Panc1 (cell line): ENCODE measurements at places on chromosomes 13 and 19. TPM values are rescaled to one million over a fixed set of nuclear protein-coding genes. Genes with fewer than 3 reads are reported as not detected.

GRCh38 chr19:41233748-41234240 lies 14.8 kb downstream of the AXL start:
- no peak overlapping the region for H3K27ac ChIP-seq
- no peaks in the 10 kb centered on the region for H3K27me3 ChIP-seq
- peaks cover 3% of the 10 kb centered on the region; the same call in 1 of the 2 replicates for H3K4me1 ChIP-seq
- no peak for DNase-seq
- peaks cover 2% of the 10 kb centered on the region; the same call in 1 of the 2 replicates for H3K36me3 ChIP-seq

DNA sequence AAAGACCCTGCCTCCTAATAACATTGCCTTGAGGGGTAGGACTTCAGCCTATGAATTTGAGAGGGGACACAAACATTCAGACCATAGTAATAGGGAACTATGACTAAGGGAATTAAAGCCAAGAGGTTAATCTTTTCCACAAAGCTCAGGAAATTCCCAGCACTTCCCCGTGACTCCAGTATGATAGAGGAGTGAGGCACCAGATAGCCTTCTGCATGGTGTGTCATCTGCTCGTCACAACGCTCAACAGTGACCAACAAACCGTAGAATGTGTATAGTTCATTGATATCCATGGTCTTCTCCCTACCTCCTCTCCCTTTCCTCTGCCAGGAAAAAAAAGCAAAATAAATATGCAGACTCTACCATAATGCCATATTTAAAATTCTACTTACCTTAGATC lies 64.4 kb downstream of the B3GLCT start:
- H3K4me1 ChIP-seq, result no peaks in the 10 kb centered on the region
- H3K27me3 ChIP-seq, result no peaks in the 10 kb centered on the region
- no peak overlapping the region for H3K27ac ChIP-seq
- no peak for DNase-seq
- H3K4me3 ChIP-seq, result no peak overlapping the region

DNA sequence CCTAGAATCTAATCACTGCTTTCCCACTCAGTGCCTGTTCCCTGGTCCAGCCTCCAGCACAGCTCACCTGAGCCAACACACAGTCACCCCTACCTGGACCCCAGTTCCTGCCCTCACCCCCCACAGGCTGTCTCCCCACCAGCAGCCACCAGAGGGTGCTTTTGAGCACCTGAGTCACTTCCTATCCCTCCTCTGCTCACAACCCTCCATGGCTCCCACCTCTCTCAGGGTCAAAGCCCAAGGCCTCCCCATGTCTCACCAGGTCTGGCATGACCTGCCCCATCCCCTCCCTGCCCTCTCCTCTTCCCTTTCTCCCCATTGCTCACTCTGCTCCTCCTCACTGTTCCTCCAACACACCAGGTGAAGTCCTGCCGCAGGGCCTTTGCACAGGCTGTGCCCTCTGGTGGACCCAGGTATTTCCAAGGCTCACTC lies 7.1 kb upstream of the DPP9 start:
- DNase-seq, result no peak
- H3K27ac ChIP-seq, result no peak overlapping the region
- H3K4me1 ChIP-seq, result no peaks in the 10 kb centered on the region
- no peaks in the 10 kb centered on the region for H3K27me3 ChIP-seq
- H3K36me3 ChIP-seq, result no peaks in the 10 kb centered on the region

MED26 gene
- total RNA-seq, result 8.8 TPM

DNA sequence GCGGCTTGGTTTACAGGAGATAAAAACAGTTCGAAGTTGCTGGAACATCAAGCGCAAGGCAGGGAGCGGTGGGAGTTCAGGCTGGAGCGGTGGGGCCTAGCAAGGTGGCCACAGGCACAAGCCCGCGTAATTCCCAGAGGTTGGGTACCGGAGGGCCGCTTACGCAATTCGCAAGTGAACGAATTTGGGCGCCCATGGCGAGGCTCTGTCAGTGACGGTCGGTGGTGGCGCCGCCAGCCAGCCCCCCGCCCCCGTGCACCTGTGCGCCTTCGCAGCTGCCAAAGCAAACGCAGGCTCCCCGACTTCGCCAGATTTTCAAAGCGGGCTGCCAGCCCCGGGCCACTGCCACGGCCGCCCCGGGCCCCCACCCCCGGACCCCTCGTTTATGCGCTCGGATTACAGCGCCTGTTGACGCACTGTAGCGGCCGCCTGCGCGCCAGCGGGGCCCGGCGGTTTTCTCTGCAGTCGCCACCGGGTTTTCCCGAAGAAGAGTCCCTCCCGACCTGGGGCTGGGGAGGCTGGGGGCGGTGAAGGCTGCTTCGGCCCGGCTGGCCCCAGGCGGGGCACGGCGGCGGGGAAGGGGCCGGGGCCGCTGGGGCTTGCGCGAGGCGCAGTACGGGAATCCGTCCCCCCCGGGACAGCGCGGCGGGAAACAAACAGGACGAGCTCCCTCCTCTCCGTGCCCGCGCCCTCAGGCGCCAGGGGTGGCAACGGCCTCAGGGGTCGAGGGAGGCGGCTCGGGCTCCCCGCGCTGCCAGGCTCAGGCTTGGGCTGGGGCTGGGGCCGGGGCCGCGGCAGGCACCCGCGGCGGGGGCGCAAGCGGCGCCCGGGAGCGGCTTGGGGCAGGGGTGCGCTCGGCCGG lies 709 bp downstream of the N4BP2L1 start:
- H3K36me3 ChIP-seq, result no peaks in the 10 kb centered on the region
- peak overlapping the region; percentile 54 for H3K4me3 ChIP-seq
- H3K4me1 ChIP-seq, result peaks cover 6% of the 10 kb centered on the region
- no peaks in the 10 kb centered on the region for H3K27me3 ChIP-seq
- no peak for DNase-seq

GRCh38 chr19:30881930-30882329 lies 467.3 kb downstream of the TSHZ3 start:
- DNase-seq, result no peak
- no peaks in the 10 kb centered on the region for H3K36me3 ChIP-seq
- H3K27ac ChIP-seq, result no peak overlapping the region
- no peak overlapping the region for H3K4me3 ChIP-seq
- no peaks in the 10 kb centered on the region for H3K27me3 ChIP-seq
- H3K4me1 ChIP-seq, result no peaks in the 10 kb centered on the region

DNA sequence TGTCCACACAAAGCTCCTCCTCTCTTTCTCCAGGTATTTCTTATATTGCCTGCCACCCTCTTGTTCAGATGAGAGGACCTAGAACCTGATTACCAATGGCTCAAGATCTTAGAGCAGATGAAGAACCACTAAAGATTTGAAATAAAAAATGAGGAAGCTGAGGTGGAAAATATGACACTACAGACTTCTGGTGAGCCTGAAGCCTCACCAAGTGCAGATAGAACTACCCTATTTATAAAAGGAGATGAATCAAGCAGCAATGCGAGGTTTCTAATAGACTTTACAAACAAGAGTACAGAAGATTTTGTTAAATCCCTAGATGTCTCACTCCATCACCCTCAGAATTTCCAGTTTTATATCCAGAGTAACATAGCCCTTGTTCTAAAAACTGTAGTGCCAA lies 345.8 kb downstream of the TBC1D4 start:
- no peaks in the 10 kb centered on the region for H3K27me3 ChIP-seq
- H3K36me3 ChIP-seq, result no peaks in the 10 kb centered on the region
- no peak overlapping the region for H3K27ac ChIP-seq

GRCh38 chr13:112450118-112450903 lies 74.2 kb downstream of the SPACA7 start:
- no peaks in the 10 kb centered on the region; the same call in 1 of the 2 replicates for H3K27me3 ChIP-seq
- H3K4me3 ChIP-seq, result no peak overlapping the region
- no peak for DNase-seq
- no peaks in the 10 kb centered on the region for H3K4me1 ChIP-seq

GRCh38 chr19:52533901-52534300 lies 6.4 kb downstream of the ZNF808 start:
- no peaks in the 10 kb centered on the region for H3K36me3 ChIP-seq
- DNase-seq, result no peak
- H3K27me3 ChIP-seq, result no peaks in the 10 kb centered on the region
- no peaks in the 10 kb centered on the region for H3K4me1 ChIP-seq

IGFL4 gene
- 0.39 TPM for total RNA-seq

NLRP9 gene
- total RNA-seq, result not detected

ZNF497 gene
- 1.9 TPM for total RNA-seq

- H3K27me3 ChIP-seq, result no peaks in the 10 kb centered on the region
- no peaks in the 10 kb centered on the region for H3K36me3 ChIP-seq
- no peak overlapping the region for H3K4me3 ChIP-seq
- no peak overlapping the region for H3K27ac ChIP-seq
- no peaks in the 10 kb centered on the region for H3K4me1 ChIP-seq
These were observed 112.2 kb downstream of the FGF14 start for GRCh38 chr13:102289606-102290005.

LILRA1 gene
- not detected for total RNA-seq

DNA sequence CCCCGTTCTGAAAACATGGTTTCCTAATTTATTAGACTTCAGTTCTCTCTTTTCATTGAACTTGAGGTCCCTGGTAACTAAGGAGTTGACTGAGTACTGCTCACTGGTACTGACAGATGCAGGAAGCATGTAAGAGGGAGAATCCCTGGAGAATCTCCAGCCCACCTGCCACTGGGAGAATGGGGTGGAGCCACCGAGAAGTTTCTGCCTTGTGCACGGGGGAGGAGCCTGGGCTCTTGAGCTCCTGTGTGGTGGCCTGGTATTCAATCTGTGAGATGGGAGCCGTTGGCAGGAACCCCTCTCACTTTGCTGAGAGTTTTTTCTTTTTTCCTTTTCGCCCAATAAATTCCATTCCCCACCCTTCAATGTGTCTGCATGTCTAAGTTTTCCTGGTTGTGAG lies 13.2 kb upstream of the AKAP11 start:
- no peaks in the 10 kb centered on the region for H3K27me3 ChIP-seq
- no peak for DNase-seq
- H3K36me3 ChIP-seq, result no peaks in the 10 kb centered on the region
- H3K4me1 ChIP-seq, result no peaks in the 10 kb centered on the region
- H3K27ac ChIP-seq, result no peak overlapping the region
- no peak overlapping the region for H3K4me3 ChIP-seq

TEKTIP1 gene
- total RNA-seq, result not detected

- H3K4me3 ChIP-seq, result no peak overlapping the region
- no peak overlapping the region for H3K27ac ChIP-seq
- H3K4me1 ChIP-seq, result peaks cover 20% of the 10 kb centered on the region
- DNase-seq, result no peak
- no peaks in the 10 kb centered on the region for H3K36me3 ChIP-seq
- H3K27me3 ChIP-seq, result no peaks in the 10 kb centered on the region
These were observed 5.2 kb upstream of the BCAM start for GRCh38 chr19:44803442-44804428.

- no peaks in the 10 kb centered on the region for H3K36me3 ChIP-seq
- no peak for DNase-seq
- H3K4me1 ChIP-seq, result no peaks in the 10 kb centered on the region
- H3K4me3 ChIP-seq, result no peak overlapping the region
These were observed 5.9 kb downstream of the ZFR2 start for GRCh38 chr19:3862826-3863500.

- H3K27ac ChIP-seq, result peak overlapping the region; percentile 97
- peak overlapping the region; percentile 96 for H3K4me3 ChIP-seq
- peaks cover 22% of the 10 kb centered on the region for H3K36me3 ChIP-seq
- no peak for DNase-seq
- peaks cover 23% of the 10 kb centered on the region for H3K4me1 ChIP-seq
- no peaks in the 10 kb centered on the region for H3K27me3 ChIP-seq
These were observed 969 bp upstream of the POMP start for GRCh38 chr13:28657784-28658538.

OSCAR gene
- 6.8 TPM for total RNA-seq

PSG6 gene
- total RNA-seq, result not detected

DNA sequence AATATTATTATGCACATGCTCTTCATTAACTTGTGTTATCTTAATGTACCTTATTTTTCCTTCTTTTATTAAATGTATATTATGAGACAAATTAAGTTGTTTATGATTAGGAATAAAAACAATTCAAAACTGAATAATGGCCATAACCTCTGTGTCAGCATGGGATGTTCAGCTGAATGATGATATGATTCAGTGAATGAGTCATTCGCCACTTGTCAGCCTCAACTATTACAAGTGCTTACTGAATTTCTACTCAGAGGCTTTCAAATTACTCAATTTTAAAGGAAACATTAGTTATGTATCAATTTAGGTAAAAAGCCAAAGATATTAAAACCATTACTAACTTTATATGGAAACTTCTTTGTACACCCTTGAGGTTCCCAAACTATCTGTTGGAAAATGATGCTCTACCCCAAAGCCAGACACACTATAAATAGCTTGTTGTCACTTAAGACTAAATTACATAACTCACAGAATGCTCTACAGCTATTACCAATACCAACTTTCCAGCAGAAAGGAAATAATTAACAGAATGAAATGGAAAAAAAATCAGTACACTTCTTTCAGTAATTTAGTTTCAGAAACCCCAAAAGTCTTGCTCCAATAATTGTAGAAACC lies 14.4 kb downstream of the LIG4 start:
- no peaks in the 10 kb centered on the region for H3K4me1 ChIP-seq
- H3K27me3 ChIP-seq, result no peaks in the 10 kb centered on the region
- H3K4me3 ChIP-seq, result no peak overlapping the region
- H3K36me3 ChIP-seq, result no peaks in the 10 kb centered on the region

ZNF649 gene
- total RNA-seq, result 4.3 TPM

GRCh38 chr13:60112771-60113170 lies 51.0 kb downstream of the DIAPH3 start:
- no peak overlapping the region for H3K4me3 ChIP-seq
- no peak overlapping the region for H3K27ac ChIP-seq
- H3K4me1 ChIP-seq, result no peaks in the 10 kb centered on the region
- H3K27me3 ChIP-seq, result no peaks in the 10 kb centered on the region
- no peaks in the 10 kb centered on the region; the same call in 1 of the 2 replicates for H3K36me3 ChIP-seq

DNA sequence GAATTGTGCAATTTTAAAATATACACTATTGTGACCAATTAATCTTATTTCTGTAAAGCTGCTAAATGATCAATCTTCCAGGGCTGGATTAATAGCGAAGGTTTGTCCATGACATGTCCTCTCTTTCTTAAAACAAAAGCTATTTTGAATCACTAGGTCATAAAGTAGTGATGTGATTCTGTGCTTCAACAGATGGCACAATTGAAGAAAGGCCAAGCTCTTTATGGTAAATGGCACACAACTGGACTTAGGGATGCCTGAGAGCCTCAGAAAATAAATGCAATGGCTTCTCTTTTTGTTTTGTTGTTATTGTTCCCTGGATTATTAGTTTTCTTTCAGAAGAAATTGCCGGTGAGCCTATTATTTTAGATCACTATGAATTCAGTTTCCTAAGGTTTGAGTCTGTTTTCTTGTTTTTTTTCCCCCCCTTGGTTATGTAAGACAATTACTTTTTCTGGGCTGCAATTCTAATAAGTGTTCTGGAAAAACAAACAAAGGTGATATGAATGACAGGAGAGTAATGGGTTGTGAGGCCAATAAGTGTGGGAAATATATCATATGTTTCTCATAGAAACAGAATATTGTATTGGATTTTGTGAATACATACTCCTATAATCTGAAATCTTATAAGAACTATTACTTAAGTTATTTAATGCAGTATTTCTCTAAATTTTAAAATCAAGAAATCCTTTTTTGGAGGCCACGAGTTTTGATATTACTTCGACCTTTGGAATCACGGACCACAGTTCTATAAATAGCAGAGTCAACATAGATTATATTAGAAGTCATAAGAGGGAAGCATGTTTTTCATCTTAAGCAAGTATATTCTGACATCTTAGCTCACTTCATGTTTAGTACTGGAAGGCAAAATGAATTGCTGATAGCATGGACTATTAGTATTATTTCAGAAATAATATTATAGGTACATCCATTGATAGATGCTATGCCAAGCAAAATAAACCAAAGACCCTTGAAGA lies 16.8 kb downstream of the SLITRK1 start:
- H3K27me3 ChIP-seq, result no peaks in the 10 kb centered on the region
- H3K36me3 ChIP-seq, result no peaks in the 10 kb centered on the region
- H3K4me3 ChIP-seq, result no peak overlapping the region
- no peaks in the 10 kb centered on the region for H3K4me1 ChIP-seq

GRCh38 chr13:51885651-51886050 lies 23.9 kb downstream of the CCDC70 start:
- H3K36me3 ChIP-seq, result no peaks in the 10 kb centered on the region
- no peak overlapping the region for H3K4me3 ChIP-seq
- H3K27ac ChIP-seq, result no peak overlapping the region
- no peaks in the 10 kb centered on the region for H3K4me1 ChIP-seq

ENOX1 gene
- total RNA-seq, result 0.23 TPM

- H3K4me3 ChIP-seq, result no peak overlapping the region
- no peaks in the 10 kb centered on the region for H3K36me3 ChIP-seq
These were observed 7.6 kb downstream of the TPRX1 start for GRCh38 chr19:47796785-47797184.
